KG1 (cell line): ENCODE measurements at places on chromosomes 1 and 21.

- DNase-seq: no peak
These were observed 134.7 kb downstream of the HLX start for GRCh38 chr1:221013691-221014660.

GRCh38 chr1:87089823-87090222, 175.4 kb downstream of the HS2ST1 start:
- DNase-seq: no peak

DNA sequence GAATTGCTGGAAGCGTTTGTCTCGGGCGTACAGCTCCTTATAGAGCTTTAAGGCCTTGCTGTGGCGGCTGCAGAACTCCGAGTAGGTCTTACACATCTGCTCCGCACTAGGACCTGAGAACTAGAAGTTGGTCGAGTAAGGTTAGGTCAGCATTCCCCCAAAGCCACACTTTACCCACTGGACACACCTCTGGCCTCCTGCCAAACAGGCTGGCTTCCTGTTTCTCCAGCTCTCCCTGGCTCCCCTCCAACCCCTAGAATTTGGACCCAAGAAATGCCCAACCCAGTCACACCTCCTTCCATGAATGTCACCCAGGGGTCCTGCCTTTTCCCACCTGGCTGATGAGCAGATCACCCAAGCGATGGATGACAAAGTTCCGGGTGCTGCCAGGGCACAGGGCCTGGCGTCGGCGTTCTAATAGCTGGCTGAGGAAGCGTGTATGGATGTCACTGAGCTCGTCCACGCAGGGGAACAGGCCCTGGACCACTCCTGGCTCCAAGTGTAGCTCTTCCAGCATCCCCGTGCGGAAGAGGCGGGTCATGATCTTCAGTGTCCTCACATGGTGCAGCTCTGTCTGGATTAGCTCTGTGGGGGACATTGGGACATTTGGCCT, 15.6 kb downstream of the ARHGEF2 start:
- no peak for DNase-seq

- DNase-seq: no peak
These were observed 8.3 kb upstream of the CR1 start for GRCh38 chr1:207487636-207488035.

DNA sequence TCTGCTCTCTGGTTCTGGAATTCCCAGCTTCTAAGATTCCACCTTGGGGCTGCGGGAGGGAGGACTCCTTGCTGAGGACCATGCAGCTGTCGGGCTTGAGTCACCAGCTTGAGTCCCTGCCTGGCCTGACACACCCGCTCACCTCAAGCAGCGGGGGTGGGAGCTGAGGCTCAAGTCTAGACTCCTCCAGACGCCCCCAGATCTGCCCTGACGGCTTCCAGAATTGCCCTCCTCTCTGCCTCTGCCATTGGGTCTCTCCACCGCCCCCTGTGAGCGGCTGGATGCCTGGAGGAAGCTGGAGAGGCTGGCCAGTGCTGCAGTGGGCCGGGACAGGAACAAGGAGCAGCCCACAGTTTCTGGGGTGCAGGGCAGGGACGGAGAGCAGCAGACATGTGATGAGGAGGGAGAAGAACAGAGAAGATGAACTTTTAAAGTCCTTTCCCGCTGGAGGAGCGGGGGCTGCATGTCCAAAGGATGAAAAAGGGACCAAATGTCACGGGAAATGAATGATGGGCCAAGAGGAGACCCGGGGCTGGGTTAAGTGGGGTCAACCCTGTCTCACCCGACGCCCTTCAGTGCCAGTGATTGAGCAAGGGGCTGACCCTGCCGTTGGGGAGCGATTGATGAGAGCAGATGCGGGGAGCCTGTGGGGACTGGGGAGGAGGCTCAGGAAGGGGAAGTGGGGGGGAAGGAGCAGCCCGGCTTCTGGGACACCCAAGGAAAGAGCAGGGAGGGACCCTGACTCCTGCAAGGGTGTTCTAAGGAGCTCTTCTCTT, 13.5 kb downstream of the CRABP2 start:
- no peak for DNase-seq

DNA sequence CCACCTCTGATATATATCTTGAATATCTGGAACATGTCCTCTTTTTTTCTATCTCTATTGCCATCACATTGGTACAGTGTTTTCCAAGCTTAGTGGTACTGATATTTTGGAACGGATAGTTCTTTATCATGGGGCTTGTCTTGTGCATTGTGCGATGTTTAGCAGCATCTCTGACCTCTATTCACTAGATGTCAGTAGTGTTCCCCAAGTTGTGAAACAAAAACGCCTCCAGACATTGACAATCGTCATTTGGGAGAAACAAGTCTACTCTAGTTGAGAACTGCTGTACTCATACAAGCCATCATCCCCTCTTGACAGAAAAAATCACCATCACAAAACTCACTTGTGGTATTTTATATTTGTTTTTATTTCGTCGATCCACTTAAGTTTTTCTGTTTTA, 79.7 kb upstream of the CHODL start:
- no peak for DNase-seq

GRCh38 chr1:37064039-37064438, 29.7 kb upstream of the GRIK3 start:
- DNase-seq: no peak

GRCh38 chr1:61253059-61253735, 170.8 kb downstream of the NFIA start:
- peak; percentile 40 for DNase-seq

DNA sequence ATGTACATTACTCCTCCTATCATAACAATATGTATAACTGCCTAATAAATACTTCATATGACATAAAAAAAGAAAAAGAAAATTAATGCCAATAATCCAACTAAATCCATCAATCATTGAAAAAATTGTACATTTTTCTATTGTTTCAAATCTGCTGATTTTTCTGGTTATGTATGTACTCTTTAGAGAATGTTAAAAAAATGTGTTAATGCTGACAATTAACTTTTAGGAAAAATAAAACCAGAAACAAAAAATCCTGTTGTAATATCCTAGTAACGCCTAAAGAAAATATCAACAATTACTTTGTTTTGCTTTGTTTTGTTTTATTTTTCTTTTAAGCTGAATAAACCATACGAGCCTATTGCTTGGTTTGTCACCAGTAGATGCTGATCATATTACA, 213.9 kb upstream of the USP25 start:
- DNase-seq: no peak

- no peak for DNase-seq
These were observed 10.3 kb downstream of the RNU1-2 start for GRCh38 chr1:16905868-16906702.

DNA sequence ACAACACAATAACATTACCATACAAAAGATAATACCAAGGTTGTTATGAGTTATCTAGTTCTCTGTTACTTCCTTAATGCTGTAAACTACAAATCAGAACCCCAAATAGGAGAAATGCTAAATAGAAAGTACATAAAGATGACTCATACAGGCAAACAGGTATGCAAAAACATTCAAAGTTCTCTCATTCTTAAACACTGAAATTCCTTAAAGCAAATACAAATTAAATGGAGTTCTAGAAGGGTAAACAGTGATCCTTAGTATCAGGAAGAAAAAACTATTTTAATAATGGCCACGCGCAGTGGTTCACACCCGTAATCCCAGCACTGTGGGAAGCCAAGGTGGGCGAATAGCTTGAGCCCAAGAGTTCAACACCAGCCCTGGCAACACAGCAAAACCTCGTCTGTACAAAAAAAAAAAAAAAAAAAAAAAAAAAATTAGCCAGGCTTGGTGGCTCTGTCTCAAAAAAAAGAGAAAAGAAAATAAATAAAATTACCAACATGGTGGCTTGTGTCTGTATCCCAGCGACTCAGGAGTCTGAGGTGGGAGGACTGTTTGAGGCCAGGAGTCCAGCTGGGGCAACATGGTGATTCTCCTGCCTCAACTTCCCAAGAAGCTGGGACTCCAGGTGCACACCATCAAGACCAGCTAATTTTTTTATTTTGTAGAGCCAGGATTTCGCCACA, 17.5 kb downstream of the FBXO42 start:
- no peak for DNase-seq

DNA sequence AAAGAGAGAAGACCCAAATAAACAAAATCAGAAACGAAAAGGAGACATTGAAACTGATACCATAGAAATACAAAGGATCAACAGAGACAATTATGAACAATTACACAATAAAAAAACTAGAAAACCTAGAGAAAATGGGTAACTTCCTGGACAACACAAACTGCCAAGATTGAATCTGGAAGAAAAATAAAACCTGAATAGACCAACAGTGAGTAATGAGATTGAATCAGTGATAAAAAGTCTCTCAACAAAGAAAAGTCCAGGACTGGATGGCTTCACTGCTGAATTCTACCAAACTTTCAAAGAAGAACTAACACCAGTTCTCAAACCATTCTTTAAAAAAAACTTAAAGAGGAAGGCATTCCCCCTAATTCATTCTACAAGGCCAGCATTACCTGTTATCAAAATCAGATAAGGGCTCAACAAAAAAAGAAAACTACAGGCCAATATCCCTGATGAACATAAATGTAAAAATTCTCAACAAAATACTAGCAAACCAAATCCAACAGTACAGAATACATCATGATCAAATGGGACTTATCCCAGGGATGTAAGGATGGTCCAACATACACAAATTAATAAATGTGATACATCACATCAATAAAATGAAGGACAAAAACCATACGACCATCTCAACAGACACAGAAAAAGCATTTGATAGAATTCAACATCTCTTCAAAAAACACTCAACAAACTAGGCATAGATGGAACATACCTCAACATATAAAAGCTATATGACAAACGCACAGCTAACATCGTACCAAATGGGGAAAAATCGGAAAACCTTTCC, 119.9 kb downstream of the ACBD6 start:
- no peak for DNase-seq

- no peak for DNase-seq
These were observed 12.7 kb upstream of the PCP4 start for GRCh38 chr21:39854572-39854971.

- no peak for DNase-seq
These were observed 40.6 kb upstream of the MARK1 start for GRCh38 chr1:220487297-220487820.

- DNase-seq: peak; percentile 60
These were observed 42.4 kb downstream of the CTNNBIP1 start for GRCh38 chr1:9867408-9868243.

- no peak for DNase-seq
These were observed 27.4 kb upstream of the COQ8A start for GRCh38 chr1:226912587-226913176.

GRCh38 chr1:78236716-78237115, 190.9 kb downstream of the GIPC2 start:
- no peak for DNase-seq

GRCh38 chr1:179015396-179015795, 10.3 kb upstream of the FAM20B start:
- DNase-seq: no peak

DNA sequence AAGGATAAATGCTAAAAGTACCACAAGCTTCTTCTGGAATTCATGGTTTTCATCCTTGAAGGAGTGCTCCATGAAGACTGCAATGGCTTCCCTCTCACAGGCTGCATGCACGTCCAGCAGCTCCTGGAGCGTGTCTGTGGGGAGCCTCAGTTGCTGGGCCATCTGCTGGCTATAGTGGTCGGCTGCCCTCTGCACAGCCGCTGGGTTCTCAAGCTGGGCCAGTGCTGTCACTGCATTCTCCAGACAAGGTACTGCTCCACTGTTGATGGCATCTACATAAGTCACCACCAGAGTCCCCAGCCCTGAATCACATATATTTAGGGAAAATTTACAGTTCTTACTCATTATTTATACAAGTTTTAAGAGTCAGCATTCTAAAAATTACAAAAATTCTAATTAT, 8.7 kb downstream of the GBP4 start:
- no peak for DNase-seq

DNA sequence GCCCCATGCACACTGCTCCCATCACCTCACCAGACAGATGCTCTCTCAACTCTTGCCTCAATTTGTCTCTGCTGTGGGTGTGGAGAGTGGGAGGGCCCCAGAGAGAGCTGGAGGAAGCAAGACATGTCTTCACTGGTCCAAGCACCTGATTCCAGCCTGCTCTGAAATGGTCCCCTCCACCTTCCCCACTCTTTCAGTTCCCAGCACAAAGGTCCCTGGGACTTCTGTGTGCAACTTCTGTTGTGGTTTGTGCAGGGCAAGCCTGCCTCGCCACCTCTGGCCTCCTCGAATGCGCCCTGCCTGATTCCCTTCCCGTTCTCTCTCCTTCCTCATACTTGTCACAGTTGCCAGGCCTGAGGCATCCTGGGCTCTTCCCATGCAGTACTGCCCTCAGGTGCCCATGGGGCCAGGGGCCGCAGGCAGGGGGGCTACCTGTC, 119.3 kb downstream of the SYT2 start:
- DNase-seq: no peak

DNA sequence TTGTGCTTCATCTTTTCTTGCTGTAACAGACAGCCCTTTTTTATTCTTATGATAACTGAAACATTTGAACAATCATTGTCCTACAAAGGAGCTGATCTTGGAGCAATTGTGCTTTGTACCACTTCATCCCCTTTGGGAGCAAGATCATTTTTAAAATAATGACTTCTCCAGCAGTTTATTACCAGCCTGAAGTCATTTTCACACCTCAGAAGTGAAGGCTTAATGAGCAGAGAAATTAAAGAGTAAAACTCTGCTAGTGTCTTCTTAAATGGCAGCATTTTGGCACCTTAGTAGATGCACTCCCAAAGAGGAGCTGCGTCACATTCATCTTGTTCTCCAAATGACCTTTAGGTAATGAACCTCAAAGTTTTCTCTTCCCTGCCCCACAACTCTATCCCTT, 439.6 kb upstream of the CAMK1G start:
- no peak for DNase-seq

DNA sequence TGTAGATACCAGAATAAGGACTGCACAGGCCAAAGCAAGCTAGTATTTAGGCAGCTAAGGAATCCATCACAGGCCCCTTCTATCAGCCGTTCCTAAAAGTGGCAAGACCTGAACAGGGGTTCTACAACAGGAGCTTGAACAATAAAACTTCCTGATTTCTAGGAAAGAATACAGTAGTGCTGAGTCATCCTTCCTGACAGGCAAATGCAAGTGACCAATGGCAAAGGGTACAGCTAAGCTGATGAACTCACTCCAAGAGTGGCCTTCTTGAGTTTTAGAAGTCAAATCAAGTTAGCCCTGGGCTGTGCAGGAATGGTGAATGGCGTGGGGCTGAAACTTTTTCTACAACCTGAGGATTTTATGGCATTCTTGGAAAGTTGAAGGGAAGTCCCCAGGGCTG, 112.9 kb downstream of the GREM2 start:
- DNase-seq: no peak
